ENCODE measurements at places on chromosomes 12 and 14. TPM values are rescaled to one million over a fixed set of nuclear protein-coding genes. Genes with fewer than 3 reads are reported as not detected.

Gene SIX6
- total RNA-seq: not detected

Gene CLEC9A
- not detected for total RNA-seq

- DNase-seq: no peak
Measured at GRCh38 chr14:94114589-94115057, 4.1 kb downstream of the IFI27 start.

DNA sequence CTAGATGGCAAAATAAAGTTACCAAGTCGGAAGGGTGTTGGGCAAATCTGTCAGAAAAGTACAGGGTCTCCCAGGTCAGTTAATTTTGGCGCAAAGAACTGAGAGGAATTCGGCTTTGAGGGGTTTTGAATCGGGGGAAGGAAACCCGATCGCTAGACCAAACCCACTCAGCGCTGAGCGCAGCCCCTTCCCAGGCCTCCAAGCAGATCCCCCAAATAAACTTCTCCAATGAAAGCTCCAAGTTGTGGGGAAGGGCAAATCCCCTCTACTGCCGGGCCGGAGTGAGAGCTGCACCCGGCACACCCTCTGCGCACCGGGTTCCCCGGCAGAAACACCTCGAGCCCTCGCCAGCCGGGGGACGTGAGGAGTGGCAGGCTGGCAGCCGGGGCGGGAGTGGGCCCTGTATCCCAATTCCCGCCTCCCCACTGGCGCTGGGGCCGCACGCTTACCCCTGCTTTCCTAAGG, 441 bp downstream of the E2F7 start:
- no peak for DNase-seq

DNA sequence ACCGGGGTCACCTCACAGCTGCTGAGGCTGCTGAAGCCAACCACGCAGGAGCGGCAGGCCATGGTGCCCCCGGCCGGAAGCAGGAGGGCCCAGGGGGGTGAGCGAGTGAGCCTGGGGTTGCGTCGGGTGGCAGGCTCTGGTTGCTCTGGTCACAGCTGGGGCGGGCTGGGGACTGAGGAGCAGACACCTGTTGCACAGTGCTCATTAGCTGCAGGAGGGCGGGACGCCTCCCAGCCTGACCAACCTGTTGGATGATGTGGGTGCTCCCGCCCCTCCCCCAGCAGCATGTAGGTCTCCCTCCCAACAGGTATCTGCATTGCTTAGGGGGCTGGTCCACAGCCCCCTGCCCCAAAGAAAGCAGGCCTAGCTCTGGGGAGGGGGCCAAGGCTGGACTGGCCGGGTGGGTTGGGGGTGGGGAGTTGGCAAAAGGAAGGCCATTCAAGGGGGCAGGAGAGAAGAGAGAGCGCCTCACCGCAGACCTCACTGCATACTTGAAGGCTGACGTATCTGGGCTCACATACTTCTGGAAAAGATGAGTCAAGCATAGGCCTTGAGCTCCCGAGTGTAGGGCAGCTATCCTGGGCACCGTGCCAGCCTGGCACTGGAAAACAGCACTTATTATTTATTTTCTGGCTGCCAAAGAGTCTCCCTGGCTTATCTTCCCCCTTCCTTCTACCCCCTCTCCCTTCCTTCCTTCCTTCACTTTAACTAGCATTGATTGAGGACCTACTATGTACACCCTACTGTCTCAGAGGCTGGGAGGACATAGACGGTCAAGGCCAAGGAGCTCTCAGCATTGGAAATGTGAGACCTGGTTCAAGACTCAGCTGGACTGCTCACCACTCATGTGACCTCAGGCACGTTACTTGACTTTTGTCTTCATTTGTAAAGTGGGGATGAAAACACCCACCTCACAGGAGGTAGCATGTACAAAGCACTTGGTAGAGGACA, at the start of gene KRT80:
TSS of gene KRT80 (minus strand) at position 174 of the 951 bp plus-strand sequence. CDS start at position 62, 112 bp downstream.
- no peak for DNase-seq

- no peak for DNase-seq
Measured at GRCh38 chr12:71124835-71125460, 32.9 kb downstream of the TSPAN8 start.
